Natural killer cell treated with Interleukin-12 subunit alpha and Interleukin-12 subunit beta and Interleukin-15 and Interleukin-18, amount 100 ng/mL, for 72 hours (primary cell): ENCODE measurements at places on chromosomes 5 and 9.

GRCh38 chr5:140027807-140028206 lies 15.3 kb downstream of the NRG2 start:
- DNase-seq, result no peak

DNA sequence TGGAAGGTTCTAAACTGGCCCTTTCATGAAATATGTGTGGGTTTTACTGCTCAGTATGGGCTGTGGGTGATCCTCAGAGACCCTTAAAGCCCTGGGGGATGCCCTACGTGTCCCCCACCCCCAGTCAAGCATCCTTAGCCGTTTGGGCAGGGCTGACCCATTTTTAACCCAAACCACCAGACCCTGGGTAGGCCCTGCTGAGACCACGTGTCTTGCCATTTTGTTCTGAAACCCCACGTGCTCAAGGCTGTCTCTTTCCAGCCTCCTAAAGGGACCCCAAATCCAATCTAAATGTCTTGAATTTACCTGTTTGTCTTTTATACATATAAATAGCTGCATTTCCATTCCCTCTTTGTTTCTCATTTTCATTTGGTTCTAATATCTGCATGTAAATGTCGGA lies 94.9 kb downstream of the PAX5 start:
- no peak for DNase-seq

DNA sequence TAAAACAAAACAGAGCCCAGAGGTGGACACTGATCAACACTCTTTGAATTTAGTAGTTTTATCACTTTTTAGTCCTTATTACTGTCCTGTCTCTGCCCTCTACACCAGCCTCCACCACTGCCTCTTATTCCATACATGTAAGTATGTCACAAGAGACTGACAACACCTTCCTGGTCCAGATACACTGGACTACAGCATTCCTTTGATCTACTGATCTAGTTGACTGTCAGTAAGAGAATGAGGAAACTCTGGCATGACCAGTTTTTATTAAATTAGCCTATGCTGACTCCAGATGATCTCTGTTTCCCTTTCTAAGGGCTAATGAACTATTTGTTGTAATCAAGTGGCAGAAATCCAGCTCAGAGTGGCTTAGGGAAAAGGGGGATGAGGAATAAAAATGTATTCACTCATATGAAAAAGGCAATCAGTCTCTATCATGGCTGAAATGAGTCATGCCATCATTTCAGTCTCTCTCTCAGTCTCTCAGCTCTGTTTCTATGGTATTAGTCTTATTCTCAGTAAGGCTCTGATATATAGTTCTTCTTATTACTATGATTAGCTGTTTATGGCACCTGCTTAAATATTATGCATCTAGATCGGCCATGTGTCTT lies 5.5 kb downstream of the ARHGEF37 start:
- no peak for DNase-seq

GRCh38 chr9:29390859-29391258 lies 1817.6 kb upstream of the C9orf72 start:
- no peak for DNase-seq

DNA sequence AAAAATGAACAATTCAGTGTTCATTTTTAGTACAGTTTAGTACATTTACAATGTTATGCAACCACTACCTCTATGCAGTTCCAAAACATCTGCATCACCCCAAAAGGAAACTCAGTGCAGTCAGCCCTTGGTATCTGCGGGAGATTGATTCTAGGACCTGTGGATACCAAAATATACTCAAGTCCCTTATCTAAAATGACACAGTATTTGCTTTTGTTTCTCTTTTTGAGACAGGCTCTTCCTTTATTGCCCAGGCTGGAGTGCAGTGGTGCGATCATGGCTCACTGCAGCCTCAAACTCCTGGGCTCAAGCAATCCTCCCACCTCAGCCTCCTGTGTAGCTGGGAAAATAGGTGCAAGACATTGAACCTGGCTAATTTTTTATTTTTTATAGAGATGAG lies 114.0 kb downstream of the PIP5K1B start:
- no peak for DNase-seq
